GM03348 (cell line): ENCODE measurements at places on chromosomes 7 and 10.

GRCh38 chr10:59922907-59923306, 16.6 kb upstream of the CCDC6 start:
- DNase-seq = no peak

DNA sequence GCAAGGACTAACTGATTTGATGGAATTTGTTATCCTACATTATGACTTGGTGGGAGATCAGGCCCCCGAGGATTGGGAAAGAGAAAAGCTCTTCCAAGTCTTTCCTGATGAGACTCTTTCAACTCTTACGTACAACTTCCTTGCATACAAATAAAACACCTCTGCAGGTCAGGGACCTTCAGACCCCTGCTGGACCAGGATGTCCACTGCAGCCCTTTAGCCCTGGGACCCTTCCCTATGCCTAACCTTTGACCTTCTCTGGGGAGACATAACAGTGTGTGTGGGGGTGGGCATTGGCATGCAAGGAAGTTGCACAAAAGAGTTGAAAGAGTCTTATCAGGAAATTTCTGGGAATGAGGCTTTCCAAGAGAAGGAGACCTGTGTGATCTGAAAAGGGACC, 859.4 kb downstream of the TYW1 start:
- no peak for DNase-seq

- DNase-seq = peak; percentile 83
These were observed 102.7 kb downstream of the FAM53B start for GRCh38 chr10:124641282-124642087.

- no peak for DNase-seq
These were observed 12.7 kb downstream of the TAS2R60 start for GRCh38 chr7:143455942-143456341.
